ENCODE measurements at places on chromosomes 3 and 15. TPM values are rescaled to one million over a fixed set of nuclear protein-coding genes. Genes with fewer than 3 reads are reported as not detected.

ESYT3 gene
- 3.5 TPM for total RNA-seq

CHRD gene
- total RNA-seq: 13.0 TPM

CLDN18 gene
- total RNA-seq: 19.5 TPM

MFN1 gene
- 64.8 TPM for total RNA-seq

CYP19A1 gene
- not detected for total RNA-seq

ZNF197 gene
- 34.5 TPM for total RNA-seq

SLC6A11 gene
- total RNA-seq: 0.19 TPM

ZBTB38 gene
- 27.0 TPM for total RNA-seq

GPR87 gene
- not detected for total RNA-seq

OR5K2 gene
- total RNA-seq: not detected

REC114 gene
- not detected for total RNA-seq

- no peaks in the 10 kb centered on the region for H3K27me3 ChIP-seq
- H3K27ac ChIP-seq: no peak overlapping the region
- no peak overlapping the region for H3K4me3 ChIP-seq
- no peak for DNase-seq
- no peaks in the 10 kb centered on the region for H3K36me3 ChIP-seq
Observed at GRCh38 chr3:107441617-107442016, 64.4 kb downstream of the CCDC54 start.

- no peak for DNase-seq
- no peaks in the 10 kb centered on the region for H3K27me3 ChIP-seq
- H3K36me3 ChIP-seq: peaks cover 22% of the 10 kb centered on the region
- H3K4me1 ChIP-seq: no peaks in the 10 kb centered on the region
- H3K4me3 ChIP-seq: no peak overlapping the region
Observed at GRCh38 chr15:73710321-73710720, 26.1 kb downstream of the CD276 start.

- H3K4me1 ChIP-seq: peaks cover 3% of the 10 kb centered on the region
- H3K27me3 ChIP-seq: no peaks in the 10 kb centered on the region
- no peaks in the 10 kb centered on the region for H3K36me3 ChIP-seq
Observed at GRCh38 chr15:62625429-62626033, 417.0 kb upstream of the TPM1 start.

DNA sequence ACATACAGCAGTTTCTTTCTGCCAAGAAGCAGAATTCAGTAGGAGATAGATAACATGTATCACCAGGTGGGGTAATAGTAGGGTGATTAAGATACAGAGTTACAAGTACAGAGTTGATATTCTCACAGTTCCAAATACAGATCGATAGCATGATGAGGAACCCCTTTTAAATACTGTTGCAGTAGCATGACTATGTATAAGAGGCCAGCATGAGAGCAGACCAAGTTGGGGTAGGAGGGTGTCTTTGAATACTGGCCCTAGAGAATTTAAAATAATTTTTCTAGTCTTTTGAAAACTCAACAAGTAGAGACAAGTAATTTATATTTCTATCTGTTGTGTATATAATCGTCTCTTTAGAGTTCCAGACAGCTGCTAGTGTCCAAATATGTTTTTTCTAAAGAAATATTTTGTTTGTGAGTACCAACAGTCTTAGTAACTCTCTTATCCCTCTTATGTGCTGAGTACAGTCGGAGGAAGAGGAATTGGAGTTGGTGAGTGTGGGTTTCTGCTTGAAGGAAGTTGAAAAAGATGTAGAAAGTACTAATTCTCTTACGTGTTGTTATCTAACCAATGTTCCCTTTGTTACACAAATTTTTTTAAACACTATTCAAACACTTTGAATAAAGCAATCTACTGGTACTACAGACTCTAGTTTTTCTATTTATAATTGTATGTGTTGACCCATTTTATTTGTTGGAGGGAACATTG is 30.2 kb downstream of the LYSMD4 start:
- peaks cover 3% of the 10 kb centered on the region for H3K36me3 ChIP-seq
- DNase-seq: no peak
- H3K4me1 ChIP-seq: peaks cover 15% of the 10 kb centered on the region

- H3K27ac ChIP-seq: no peak overlapping the region
- no peaks in the 10 kb centered on the region for H3K36me3 ChIP-seq
- no peaks in the 10 kb centered on the region for H3K27me3 ChIP-seq
- DNase-seq: no peak
- H3K4me1 ChIP-seq: no peaks in the 10 kb centered on the region
Observed at GRCh38 chr3:7847021-7847420, 654.6 kb upstream of the LMCD1 start.

GRCh38 chr15:57680021-57680420 is 26.5 kb upstream of the POLR2M start:
- H3K27me3 ChIP-seq: no peaks in the 10 kb centered on the region
- H3K27ac ChIP-seq: no peak overlapping the region
- peaks cover 1% of the 10 kb centered on the region for H3K4me1 ChIP-seq
- no peak overlapping the region for H3K4me3 ChIP-seq
- no peak for DNase-seq

- peaks cover 13% of the 10 kb centered on the region for H3K4me1 ChIP-seq
- no peak overlapping the region for H3K27ac ChIP-seq
- DNase-seq: no peak
- no peak overlapping the region for H3K4me3 ChIP-seq
- H3K36me3 ChIP-seq: no peaks in the 10 kb centered on the region
Observed at GRCh38 chr3:66110840-66111239, 72.1 kb upstream of the MAGI1 start.

DNA sequence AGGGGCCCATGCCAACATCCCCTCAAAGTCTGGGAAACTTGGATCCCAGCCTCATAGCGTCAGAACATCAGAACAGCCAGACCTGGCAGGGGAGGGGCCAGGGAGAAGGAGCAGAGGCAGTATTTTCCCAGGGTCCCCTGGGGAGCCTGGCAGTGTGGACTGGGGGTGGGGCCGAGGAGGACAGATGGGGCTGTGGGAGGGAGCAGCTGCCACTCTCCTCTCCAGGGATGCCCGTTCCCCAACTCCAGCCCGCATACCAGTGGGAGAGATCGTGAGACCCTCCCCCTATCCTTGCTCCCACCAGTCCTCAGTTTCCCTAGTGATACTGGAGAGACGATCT is 6.5 kb upstream of the DNAJB8 start:
- H3K4me1 ChIP-seq: peaks cover 6% of the 10 kb centered on the region
- DNase-seq: no peak
- H3K36me3 ChIP-seq: no peaks in the 10 kb centered on the region
- no peak overlapping the region for H3K4me3 ChIP-seq
- peaks cover 70% of the 10 kb centered on the region for H3K27me3 ChIP-seq

- H3K4me3 ChIP-seq: no peak overlapping the region
- H3K27ac ChIP-seq: no peak overlapping the region
- no peak for DNase-seq
- no peaks in the 10 kb centered on the region for H3K27me3 ChIP-seq
Observed at GRCh38 chr3:12182687-12183441, 24.2 kb upstream of the TIMP4 start.

DNA sequence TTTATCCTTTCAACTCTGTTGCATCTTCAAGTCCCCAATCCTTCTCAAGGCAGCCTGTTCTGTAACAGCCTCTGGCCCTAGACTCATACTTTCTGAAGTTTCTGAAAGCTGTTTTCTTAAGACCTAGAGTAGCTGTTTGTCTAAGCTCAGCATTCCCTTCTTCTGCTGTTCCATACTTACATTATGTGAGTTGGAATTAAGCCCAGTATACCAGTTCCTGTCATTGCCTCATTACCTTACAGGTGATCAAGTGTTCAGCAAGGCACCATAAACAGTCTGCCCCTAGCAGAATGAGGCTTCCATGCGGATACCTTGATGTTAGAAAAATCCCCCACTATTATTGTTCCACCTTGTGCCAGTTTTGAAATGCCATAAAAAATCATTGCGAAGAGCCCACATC is 180.6 kb downstream of the PLCL2 start:
- DNase-seq: no peak
- H3K36me3 ChIP-seq: peaks cover 4% of the 10 kb centered on the region
- H3K4me3 ChIP-seq: no peak overlapping the region

DNA sequence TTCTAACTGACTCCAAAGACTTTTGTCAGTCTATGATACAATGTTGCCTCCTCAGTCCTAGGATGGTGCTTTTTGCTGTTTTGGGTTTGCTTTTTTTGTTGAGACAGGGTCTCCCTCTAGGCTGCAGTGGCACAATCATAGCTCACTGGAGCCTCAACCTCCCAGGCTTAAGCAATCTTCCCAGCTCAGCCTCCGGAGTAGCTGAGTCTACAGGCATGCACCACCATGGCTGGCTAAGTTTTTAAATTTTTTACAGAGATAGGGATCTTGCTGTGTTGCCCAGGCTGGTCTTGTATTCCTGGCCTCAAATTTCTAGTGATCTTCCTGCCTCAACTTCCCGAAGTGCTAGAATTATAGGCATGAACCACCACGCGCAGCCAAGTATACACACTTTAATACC is 22.5 kb downstream of the RUBCN start:
- no peak for DNase-seq
- peaks cover 11% of the 10 kb centered on the region for H3K36me3 ChIP-seq
- no peak overlapping the region for H3K4me3 ChIP-seq
- no peak overlapping the region for H3K27ac ChIP-seq

GRCh38 chr15:99123713-99124451 is 19.0 kb downstream of the SYNM start:
- no peak overlapping the region for H3K4me3 ChIP-seq
- peaks cover 4% of the 10 kb centered on the region for H3K36me3 ChIP-seq
- peaks cover 7% of the 10 kb centered on the region for H3K4me1 ChIP-seq
- DNase-seq: no peak

DNA sequence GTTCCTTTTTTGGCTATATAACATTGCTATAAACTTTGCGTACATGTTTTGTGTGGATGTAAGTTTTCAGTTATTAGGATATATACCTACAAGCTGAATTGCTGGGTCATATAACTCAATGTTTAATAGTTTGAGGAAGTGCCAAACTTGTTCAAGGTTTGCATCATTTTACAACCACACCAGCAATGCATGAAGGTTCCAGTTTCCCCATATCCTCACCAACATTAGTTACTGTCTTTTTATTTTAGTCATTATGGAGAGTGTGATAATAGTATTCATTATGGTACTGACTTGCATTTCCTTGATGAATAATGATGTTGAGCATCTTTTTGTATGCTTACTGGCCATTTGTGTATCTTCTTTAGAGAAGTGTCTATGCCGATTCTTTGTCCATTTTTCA is 112.3 kb downstream of the NR1I2 start:
- no peak for DNase-seq
- no peaks in the 10 kb centered on the region for H3K4me1 ChIP-seq
- no peak overlapping the region for H3K27ac ChIP-seq
- no peaks in the 10 kb centered on the region for H3K27me3 ChIP-seq
- peaks cover 27% of the 10 kb centered on the region for H3K36me3 ChIP-seq

DNA sequence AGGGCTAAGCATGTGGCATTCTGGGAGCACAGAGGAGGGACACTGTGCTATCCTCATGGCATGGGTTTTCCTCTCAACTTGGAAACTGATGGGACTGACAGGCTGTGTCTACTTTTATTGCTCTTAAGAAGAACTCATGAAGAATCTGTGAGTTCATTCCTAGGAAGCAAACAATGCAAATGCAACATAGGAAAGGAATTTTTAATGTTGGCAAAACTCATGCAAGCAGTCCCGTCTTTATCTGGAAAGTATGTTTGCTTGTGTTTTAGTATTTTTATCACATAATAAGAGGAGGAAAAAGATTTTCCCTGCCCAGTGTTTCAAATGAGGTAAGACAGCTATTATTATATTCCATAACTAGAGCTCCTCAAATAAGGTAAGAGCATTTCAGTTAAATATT is 89.7 kb downstream of the TRIM42 start:
- no peaks in the 10 kb centered on the region for H3K4me1 ChIP-seq
- H3K36me3 ChIP-seq: no peaks in the 10 kb centered on the region
- no peak for DNase-seq
- no peak overlapping the region for H3K4me3 ChIP-seq

GRCh38 chr3:194296454-194297263 is 54.5 kb downstream of the CPN2 start:
- H3K27me3 ChIP-seq: peaks cover 3% of the 10 kb centered on the region
- peak; percentile 52 for DNase-seq
- H3K36me3 ChIP-seq: no peaks in the 10 kb centered on the region

GRCh38 chr15:60829416-60829815 is 350.5 kb upstream of the ICE2 start:
- H3K4me1 ChIP-seq: no peaks in the 10 kb centered on the region
- H3K27ac ChIP-seq: no peak overlapping the region
- H3K27me3 ChIP-seq: peaks cover 7% of the 10 kb centered on the region
- no peak overlapping the region for H3K4me3 ChIP-seq
- H3K36me3 ChIP-seq: no peaks in the 10 kb centered on the region

DNA sequence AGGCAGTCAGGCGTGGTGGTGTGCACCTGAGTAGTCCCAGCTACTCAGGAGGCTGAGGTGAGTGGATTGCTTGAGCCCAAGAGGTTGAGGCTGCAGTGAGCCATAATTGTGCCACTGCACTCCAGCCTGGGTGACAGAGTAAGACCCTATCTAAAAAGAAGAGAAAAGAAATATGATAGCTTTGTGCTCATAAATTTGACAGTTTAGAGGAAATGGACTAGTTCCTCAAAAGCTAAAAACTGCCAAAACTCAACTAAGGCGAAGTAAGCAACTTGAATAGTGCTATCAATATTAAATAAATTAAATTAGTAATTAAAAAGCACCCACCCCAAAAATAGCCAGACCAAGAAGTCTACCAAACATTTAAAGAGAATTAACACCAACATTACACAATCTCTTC is 24.5 kb upstream of the SLC15A2 start:
- no peaks in the 10 kb centered on the region for H3K27me3 ChIP-seq
- H3K4me3 ChIP-seq: no peak overlapping the region

- no peak overlapping the region for H3K4me3 ChIP-seq
- H3K27me3 ChIP-seq: no peaks in the 10 kb centered on the region
- DNase-seq: no peak
- no peaks in the 10 kb centered on the region for H3K36me3 ChIP-seq
Observed at GRCh38 chr15:98401029-98401428, 247.3 kb upstream of the IGF1R start.

- H3K4me1 ChIP-seq: no peaks in the 10 kb centered on the region
- no peak for DNase-seq
- H3K27me3 ChIP-seq: no peaks in the 10 kb centered on the region
Observed at GRCh38 chr3:88704338-88704737, 403.1 kb upstream of the EPHA3 start.

GRCh38 chr3:9653565-9654248 is 4.4 kb downstream of the MTMR14 start:
- no peak overlapping the region for H3K4me3 ChIP-seq
- H3K27me3 ChIP-seq: no peaks in the 10 kb centered on the region
- H3K4me1 ChIP-seq: peaks cover 13% of the 10 kb centered on the region
- H3K27ac ChIP-seq: no peak overlapping the region
- no peak for DNase-seq

GRCh38 chr3:100777271-100777670 is 68.0 kb downstream of the TFG start:
- H3K4me1 ChIP-seq: no peaks in the 10 kb centered on the region
- no peaks in the 10 kb centered on the region for H3K27me3 ChIP-seq
- no peak overlapping the region for H3K4me3 ChIP-seq
- H3K36me3 ChIP-seq: no peaks in the 10 kb centered on the region

GRCh38 chr3:159273070-159273469 is 471.2 kb downstream of the MFSD1 start:
- H3K4me1 ChIP-seq: no peaks in the 10 kb centered on the region
- no peak overlapping the region for H3K27ac ChIP-seq
- H3K4me3 ChIP-seq: no peak overlapping the region
- H3K36me3 ChIP-seq: no peaks in the 10 kb centered on the region
- DNase-seq: no peak
